ENCODE measurements at places on chromosomes 2 and 18.

DNA sequence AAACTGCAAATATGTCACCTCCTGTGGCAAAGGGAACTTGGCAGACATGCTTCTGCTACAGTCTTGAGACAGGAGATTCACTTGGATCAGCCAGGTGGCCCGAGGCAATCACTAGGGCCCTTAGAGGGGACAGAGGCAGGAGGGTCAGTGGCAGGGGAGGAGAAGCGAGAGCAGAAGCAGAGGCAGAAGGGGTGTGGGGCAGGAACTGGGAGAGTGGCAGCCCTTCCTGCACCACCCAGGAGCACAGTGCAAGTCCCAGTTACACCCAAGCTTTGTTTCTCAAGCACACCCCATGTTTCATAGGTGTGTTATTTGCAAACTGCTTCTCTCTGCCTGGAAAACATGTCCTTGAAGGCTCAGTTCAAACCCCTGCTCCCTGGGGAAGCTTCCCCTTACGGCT lies 309.7 kb upstream of the MYT1L start:
- no peak for DNase-seq

- DNase-seq = no peak
Measured at GRCh38 chr2:191180713-191181112, 29.9 kb upstream of the STAT4 start.

- no peak for DNase-seq
Measured at GRCh38 chr2:161432107-161432506, 16.0 kb downstream of the TBR1 start.

- no peak for DNase-seq
Measured at GRCh38 chr2:65396348-65397026, 35.9 kb downstream of the SPRED2 start.

- DNase-seq = no peak
Measured at GRCh38 chr18:57655740-57656139, 34.1 kb upstream of the NARS1 start.

DNA sequence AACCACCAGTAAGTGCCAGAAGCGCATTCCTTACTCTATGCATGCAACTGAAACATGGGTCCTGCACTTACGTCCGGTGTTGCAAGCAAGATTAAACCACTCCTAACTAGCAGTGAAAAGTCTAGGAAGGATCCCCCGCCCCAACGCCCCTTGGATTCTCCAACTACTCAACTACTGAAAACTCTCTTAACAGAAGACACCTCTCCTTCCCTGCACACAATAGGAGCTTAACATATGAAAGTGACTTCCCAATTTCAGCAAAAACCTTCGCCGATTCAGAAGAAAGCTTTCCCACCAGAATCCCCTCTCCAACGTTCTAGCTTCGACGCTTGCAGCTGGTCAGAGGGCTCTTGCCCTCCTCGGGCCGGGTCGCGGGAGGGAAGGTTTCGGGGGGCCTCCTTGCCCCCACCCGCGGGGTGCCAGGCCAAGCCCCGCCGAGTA lies 578 bp downstream of the IWS1 start:
- DNase-seq = peak; percentile 62

DNA sequence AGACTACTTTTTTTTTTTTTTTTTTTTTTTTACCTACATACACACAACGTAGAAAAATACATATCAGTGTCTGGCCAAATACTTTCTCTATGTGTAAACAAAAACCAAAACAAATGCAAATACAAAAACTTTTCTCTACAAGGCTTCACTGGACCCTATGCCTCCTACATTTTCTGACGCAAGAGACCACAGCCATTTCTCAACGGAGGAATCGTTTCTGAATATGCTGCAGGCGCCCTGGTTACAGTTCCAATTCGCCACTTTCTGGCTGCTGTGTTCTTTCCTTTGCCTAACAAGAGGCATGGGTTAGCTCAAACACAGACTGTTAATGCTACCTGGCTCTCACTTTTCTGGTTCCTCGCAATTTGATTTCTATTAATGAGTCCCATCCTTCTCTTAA lies 96.4 kb downstream of the EPB41L3 start:
- DNase-seq = no peak

DNA sequence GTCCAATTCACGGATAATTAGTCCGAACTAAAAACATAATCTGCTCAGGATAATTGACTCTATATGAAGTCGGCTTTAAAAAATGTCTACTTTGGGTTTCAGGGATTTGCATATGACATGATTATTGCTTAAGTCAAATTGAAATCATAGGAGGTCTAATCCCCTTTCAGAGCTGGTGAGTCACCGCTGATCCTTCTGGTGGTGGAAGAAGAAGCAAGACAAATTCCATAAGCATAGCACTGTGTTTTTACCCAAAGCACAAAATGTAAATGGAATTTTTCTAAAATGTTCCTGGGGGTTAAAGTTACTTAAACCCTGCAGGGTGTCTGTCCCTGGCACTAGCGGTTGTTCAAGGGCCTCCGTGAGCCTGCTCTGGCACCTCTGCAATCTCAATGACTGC lies 460.2 kb downstream of the LRATD1 start:
- DNase-seq = no peak

GRCh38 chr2:80068038-80068731 lies 236.4 kb downstream of the LRRTM1 start:
- no peak for DNase-seq

DNA sequence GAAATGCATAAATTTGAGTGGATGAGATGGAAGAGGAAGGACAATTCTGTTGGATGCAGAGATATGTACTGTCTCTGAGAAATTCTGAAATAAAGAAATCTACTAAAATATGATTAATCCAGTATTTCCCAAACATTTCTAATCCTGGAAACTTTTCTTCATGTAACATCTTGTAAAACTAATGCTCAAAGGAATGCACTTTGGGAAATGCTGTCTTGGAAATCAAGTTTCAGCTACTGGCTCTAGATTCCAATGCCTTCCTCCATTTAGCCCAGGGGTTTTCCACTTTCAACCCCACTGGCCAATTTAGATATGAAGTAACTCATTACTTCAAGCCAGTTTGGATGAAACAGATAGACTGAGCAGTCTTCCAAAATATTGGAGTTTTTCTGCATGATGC lies 355.1 kb downstream of the TXNL1 start:
- DNase-seq = no peak

GRCh38 chr2:20623241-20623640 lies 27.7 kb downstream of the HS1BP3 start:
- DNase-seq = peak; percentile 9

Data from left hindlimb (tissue), 1 donor.